ENCODE measurements at places on chromosomes 1 and 21. TPM values are rescaled to one million over a fixed set of nuclear protein-coding genes. Genes with fewer than 3 reads are reported as not detected.

Gene IL19
- total RNA-seq, result not detected

Gene OPRD1
- total RNA-seq, result not detected

- no peak for DNase-seq
- H3K27me3 ChIP-seq, result no peaks in the 10 kb centered on the region
- no peaks in the 10 kb centered on the region for H3K36me3 ChIP-seq
- H3K4me1 ChIP-seq, result no peaks in the 10 kb centered on the region
- H3K4me3 ChIP-seq, result no peak overlapping the region
These were observed 12.1 kb downstream of the PLXNA2 start for GRCh38 chr1:208231881-208232661.

DNA sequence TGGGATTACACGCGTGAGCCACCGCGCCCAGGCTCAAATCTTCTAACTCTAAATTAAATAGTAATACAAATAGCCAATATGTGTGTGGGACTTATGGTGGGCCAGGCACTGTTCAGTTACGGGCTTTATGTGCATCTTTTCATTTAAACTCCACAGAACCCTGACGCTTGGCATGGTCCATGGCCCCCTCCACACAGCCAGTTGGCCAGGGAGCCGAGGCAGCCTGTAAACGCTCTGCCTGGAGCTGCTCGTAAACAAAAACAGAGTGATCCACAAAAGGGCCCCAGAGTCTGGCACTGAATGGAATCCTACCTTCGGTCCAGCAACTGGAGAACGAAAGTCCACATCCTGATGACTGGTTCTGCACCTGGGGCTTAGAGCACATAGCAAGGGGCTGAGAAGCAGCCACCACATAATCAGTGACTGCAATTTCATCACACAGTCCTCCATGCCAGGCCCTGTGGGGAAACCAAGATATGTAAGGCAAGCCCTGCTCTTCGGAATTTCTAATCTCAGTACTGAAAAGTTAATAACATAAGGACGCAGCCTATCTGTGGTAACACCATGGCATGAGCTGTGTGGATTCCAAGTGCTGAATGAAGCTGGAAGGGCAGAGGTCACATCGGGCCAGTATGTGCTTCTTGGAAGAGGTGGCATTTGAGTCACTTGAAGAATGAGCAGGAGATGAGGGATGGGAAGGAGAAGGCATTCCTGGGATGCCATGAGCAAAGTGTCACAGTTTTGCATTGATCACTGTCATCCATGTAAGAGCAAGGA is 13.5 kb upstream of the ADAMTSL4 start:
- H3K4me3 ChIP-seq, result no peak overlapping the region
- H3K27me3 ChIP-seq, result no peaks in the 10 kb centered on the region
- no peak for DNase-seq
- no peak overlapping the region for H3K27ac ChIP-seq
- no peaks in the 10 kb centered on the region for H3K36me3 ChIP-seq

DNA sequence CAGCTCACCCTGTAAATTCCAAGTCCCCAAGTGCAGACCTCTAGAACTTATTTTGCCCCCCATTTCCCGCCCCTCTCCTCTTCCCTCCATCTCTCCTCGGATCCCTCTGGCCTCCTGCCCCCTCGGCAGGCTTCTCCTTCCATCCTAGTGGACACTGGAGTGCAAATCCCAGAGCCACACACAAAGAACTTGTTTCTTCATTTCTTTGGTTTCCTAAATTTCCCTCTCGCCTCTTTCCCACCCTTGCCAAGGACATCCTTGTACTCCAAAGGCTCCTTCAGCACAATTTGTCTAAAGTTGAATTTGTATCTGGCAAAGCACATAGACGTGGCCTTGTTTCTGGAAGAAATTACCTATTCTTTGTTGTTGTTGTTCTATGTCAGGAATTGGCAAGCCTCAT is 17.5 kb downstream of the UMODL1 start:
- no peak overlapping the region for H3K4me3 ChIP-seq
- no peaks in the 10 kb centered on the region for H3K4me1 ChIP-seq
- H3K36me3 ChIP-seq, result no peaks in the 10 kb centered on the region

Measured in adrenal gland (tissue), 19 donors.